Epithelial cell of esophagus (primary cell): ENCODE measurements at places on chromosomes 12 and 14.

- DNase-seq: peak; percentile 60
Observed at GRCh38 chr12:108457006-108457733, 57.9 kb upstream of the FICD start.

DNA sequence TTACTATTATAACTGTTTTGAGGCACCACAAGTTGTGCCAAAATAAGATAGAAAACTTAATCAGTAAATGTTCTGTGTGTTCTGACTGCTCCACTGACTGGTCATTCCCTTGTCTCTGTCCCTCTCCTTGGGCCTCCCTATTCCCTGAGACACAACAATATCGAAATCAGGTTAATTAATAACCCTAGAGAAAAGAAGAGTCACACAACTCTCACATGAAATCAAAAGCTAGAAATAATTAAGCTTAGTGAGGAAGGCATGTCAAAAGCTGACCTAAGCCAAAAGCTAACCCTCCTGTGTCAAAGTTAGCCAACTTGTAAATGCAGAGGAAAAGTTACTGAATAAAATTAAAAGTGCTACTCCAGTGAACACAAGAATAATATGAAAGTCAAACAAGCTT lies 53.8 kb upstream of the CCDC196 start:
- no peak for DNase-seq

DNA sequence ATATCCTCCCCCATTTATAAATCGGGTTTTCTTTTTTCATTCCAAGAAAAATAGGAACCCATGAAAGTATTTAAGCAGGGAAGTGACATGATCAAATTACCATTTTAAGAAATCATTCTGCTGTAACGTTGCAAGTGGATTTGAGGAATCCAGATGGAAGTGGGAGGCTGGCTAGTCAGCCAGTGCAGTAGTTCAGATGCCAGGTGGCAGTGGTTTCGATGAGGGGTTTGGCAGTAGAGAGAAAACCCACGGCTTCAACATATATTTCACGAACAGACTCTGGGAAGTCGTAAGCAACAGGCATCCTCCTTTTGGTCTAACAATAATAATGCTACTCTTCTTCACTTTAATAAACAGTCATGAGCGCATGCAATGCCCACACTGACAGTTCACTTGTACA lies 25.0 kb downstream of the PDZRN4 start:
- no peak for DNase-seq

DNA sequence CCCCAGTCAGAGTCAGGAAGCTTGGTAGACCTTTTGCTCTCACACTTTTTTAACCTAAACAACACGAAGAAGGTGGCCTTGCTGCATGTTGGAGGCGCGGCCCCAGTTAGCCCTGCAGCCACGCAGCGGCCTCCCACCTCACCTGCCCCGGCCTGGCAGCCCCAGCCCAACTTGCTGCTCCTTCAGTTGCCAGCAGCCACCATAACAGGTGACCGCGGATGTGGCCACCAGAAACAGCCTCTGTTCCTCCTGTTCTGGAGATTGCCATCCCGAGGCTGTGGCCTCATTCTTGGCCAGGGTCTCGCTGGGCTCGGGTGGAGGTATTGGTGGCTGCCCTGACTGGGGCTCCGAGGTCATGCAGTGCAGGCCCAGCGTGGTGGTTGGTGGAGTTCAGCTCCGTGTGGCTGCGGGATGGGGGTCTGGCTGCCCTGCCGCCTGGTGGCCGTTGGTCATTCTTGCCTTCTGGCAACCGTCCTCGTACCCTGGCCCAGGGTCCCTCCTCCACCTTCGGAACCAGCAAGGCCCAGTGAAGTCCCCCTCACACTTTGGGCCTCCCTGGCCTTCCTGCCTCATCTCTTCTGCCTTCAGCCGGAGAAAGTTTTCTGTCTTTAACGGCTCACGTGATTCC lies 20.7 kb upstream of the TEX22 start:
- DNase-seq: no peak

- DNase-seq: peak; percentile 44
Observed at GRCh38 chr12:108525681-108526080, 10.6 kb downstream of the FICD start.

GRCh38 chr14:61460718-61461611 lies 139.6 kb downstream of the PRKCH start:
- DNase-seq: peak; percentile 92

DNA sequence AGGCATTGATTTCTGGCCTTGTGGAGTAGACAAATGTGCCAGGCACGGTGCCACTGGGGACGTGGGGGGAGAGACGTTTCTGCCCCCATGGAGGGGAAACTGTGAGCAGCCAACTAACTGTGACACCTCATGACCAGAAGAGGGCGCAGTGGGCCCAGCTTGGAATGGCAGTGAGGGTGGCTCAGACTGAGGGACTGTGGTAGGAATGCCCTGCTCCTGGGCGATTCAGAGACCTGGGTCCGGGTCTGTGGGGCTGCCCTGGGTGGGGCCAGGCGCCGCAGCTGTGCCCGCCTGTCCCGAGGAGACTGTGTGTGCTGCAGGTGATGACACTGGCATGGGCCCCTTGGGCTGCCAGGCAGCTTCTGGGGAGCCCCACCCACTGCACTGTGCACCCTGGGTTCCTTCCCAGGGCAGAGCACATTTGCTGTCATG lies 60.6 kb downstream of the SLC25A47 start:
- DNase-seq: peak; percentile 66

GRCh38 chr12:118150625-118151024 lies 14.7 kb downstream of the PEBP1 start:
- DNase-seq: no peak

GRCh38 chr12:110661337-110661972 lies 27.5 kb downstream of the HVCN1 start:
- DNase-seq: no peak

GRCh38 chr12:93180566-93180965 lies 197.2 kb upstream of the NUDT4 start:
- no peak for DNase-seq

- no peak for DNase-seq
Observed at GRCh38 chr14:88823968-88824313, 510 bp upstream of the TTC8 start.

GRCh38 chr12:115451780-115452736 lies 768.1 kb upstream of the TBX3 start:
- peak; percentile 19 for DNase-seq

DNA sequence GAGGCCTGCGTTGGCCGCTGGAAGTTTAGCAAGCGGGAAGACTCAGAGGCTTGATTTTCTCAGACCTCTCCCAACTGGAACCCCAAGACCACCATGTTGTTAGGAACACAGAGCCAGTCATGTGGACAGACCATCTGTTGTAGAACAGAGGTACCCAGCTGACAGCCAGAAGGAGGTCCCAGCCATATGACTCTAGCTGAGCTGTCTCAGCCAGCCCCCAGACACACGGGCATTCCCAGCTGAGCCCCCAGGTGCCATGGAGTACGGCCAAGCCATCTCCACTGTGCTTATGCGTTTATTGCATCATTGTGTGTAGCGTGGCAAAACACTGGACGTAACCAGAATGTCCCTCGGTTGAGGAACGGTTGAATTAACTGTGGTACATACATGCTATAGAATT lies 421.9 kb downstream of the TMEM132D start:
- DNase-seq: no peak

DNA sequence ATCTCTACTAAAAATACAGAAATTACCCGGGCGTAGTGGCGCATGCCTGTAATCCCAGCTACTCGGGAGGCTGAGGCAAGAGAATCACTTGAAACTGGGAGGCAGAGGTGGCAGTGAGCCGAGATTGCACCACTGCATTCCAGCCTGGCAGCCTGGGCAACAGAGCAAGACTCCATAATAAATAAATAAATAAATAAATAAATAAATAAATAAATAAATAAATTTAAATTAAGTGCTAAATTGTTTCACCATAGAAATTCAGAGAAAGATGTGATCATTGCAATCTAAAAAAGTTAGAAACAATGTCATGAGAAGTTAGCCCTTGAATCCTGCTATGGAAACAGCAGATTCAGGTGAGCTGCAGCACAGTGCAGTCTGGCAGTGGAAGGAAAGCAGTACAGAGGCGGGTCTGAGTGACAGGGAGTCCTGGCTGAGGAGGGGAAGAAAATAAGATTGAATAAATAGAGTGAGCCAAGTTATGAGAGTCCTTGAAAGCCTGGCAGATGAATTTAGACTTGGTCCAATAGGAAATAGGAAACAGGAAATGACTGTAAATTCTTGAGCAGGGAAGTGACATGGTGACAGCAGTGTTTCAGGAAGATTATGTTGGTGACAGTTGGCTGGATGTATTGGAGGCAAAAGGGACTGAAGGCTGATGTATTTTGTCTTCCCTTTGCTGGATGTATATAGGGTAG lies 241.5 kb downstream of the GXYLT1 start:
- no peak for DNase-seq

DNA sequence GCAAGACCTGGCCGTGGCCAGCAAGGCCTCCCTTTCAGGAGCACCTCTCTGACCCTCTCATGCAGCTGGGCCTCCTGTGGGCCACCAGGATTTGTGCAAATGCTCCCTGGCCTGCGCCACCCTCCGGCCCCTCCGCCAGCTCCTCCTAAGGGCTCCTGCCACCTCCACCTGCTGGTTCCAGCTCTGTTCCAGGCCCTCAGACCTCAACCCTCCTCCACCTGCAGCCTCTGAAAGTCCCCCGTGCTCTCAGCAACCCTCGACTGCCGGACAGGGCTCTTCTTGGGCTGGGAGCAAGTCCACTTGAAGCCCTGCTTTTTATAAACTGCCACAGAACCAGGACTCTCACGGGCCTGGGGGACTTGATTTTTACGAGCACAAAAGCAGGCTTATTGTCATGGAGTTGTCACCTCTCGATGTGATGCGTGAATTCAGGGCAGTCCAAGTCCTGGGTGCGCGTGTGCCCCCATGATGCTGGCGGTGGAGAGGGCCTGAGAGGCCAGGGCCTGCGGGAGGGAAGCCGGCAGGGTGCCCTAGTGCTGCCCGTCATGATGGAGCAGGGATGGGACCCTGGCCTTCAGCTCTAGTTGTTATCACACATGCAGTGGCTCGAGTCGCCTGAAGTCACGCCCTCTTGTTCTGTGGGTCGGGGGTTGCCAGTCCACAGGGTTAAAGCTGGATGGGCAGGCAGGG lies 9.1 kb downstream of the TEDC1 start:
- DNase-seq: no peak

- DNase-seq: no peak
Observed at GRCh38 chr12:43267818-43268217, 284.2 kb downstream of the ADAMTS20 start.

GRCh38 chr12:19440019-19440858 lies 947 bp downstream of the AEBP2 start:
- DNase-seq: peak; percentile 52

DNA sequence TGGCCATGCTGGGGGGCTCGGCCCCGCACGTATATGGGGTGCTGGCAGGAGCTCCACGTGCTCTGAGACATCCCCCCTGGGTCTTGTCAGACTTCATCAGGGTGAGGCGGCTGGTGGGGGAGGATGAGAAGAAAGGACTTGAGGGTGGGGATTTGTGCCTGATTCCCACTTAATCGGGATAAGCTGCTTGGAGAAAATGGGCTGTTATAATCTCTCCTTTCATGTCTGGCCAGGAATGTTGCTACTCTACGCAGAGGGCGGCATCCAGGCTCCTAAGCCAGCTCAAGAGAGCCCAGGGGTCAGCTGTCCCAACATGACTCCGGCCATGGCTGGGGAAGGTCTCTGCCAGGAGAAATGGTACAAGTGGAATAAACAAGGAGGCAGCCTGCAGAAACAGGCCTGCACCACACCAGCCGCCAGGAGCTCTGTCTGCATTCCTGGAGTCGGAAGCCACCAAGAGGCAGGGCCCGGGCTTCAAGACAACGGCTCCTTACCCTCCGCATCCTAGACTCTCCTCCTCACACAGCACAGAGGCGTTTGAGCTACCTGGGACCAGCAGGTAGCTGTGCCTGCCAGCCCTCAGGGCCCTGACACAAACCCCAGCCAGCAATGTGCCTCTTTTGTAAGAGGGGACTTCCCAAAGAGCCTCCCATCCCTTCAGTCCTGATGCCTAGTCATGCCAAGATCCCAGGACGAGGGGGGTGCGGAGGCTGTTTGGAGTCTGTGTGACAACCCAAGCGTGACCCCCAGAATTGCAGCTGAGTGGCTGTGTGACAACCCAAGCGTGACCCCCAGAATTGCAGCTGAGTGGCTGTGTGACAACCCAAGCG lies 195.8 kb upstream of the DIO3 start:
- DNase-seq: no peak

- DNase-seq: no peak
Observed at GRCh38 chr12:807041-807735, 54.8 kb downstream of the WNK1 start.
